CD4-positive, alpha-beta T cell treated with Interleukin-1 beta for 1 hour (primary cell): ENCODE measurements at places on chromosomes 11 and 22.

DNA sequence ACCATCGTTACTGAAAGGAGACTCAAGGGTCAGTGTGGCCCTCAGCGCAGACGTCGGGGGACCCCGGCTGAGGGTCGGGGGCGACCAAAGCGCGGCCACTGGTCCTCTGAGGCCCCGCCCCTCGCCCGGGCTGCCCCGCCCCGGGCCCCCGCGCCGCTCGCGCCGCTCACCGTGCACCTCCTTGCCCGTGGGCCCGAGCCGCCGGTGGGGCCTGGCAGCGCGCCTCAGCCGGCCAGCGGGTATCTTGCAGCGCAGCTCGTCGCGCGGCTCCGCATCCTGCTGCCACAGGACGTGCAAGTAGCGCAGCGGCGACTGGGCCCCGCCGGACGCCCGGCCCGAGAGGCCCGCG lies 419 bp downstream of the ANKRD54 start:
- DNase-seq, result no peak

DNA sequence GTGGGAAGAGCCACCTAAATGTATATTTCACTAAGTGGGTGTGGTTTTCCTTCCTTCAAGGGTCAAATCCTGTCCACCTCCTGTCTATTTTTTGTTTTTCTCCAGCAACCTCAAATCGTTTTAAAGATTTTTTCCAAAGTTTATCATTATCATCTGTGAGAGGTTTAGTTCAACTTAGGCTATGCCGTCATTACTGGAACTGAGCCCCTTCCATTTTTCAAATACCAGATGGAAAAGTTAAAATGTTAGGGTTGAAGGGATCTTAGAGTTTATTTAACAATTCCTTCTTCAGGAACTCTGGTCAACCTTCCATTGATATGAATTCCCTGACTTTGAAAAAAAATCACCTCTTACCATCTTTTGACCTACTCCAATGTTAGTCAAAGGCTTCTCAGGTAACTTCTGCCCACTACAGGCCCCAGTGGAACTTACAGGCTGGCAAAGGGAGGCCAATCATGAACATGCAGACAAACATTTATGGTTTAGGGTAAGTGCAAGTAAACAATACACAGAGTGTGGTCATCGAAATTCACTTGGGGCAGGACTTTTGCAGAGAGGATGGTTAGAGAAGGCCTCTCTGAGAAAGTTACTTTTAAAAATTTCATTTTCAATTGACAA lies 45.2 kb downstream of the SYN3 start:
- no peak for DNase-seq

- no peak for DNase-seq
Observed at GRCh38 chr11:20015101-20015500, 145.2 kb downstream of the DBX1 start.

- no peak for DNase-seq
Observed at GRCh38 chr11:46331282-46331984, 15.8 kb upstream of the DGKZ start.

- DNase-seq, result no peak
Observed at GRCh38 chr11:121356357-121356756, 63.8 kb downstream of the SC5D start.

- DNase-seq, result no peak
Observed at GRCh38 chr11:30329150-30329940, 6.4 kb downstream of the ARL14EP start.

GRCh38 chr22:46250783-46251125 lies 661 bp upstream of the CDPF1 start:
- no peak for DNase-seq

DNA sequence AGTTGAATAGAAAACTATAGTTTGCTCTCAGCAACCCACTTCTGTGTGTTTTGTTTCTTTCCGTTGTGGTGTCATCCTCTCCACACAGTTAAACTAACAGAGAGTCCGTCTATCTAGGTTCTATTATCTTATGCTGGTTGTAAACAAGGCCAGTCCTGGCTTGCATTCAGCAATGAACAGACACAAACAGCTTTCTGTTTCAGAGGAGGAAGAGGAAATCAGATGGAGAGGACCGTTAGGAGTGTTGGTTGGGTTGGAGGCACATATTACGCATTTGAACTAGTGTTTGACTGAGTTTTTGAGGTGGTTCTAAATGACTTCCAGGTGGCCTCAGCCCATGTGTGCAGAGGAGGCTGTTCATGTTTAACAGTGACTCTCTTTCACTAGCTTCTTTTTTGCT lies 129.5 kb upstream of the SORL1-AS1 start:
- DNase-seq, result peak; percentile 13
